NCI-H2029 treated with DMSO at 0.1 percent for 48 hours (cell line): ENCODE measurements at places on chromosomes 5 and 9.
A peak's percentile ranks its signal among the peaks of the same experiment; 100 is the strongest.

GRCh38 chr9:128123451-128124080 is 4.0 kb downstream of the PTGES2 start:
- DNase-seq, result no peak

DNA sequence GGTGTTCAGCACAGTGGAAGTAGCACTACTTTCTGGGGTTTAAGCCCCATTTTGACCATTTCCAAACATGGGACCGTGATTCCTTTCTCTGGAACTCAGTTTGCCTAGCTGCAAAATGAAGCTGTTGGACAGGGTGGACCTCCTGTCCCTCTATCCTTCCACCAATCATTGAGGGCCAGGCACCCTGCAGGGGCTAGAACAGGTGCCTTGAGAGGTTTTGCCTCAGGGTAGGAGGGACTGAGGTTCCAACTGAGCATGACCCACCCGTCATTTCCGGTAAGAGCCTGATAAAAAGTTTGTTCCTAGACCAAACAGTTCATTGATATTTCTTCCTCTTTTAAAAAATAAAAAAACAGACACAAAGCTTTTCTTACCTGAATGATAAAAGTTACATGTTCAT is 116.5 kb downstream of the MVB12B start:
- DNase-seq, result no peak

DNA sequence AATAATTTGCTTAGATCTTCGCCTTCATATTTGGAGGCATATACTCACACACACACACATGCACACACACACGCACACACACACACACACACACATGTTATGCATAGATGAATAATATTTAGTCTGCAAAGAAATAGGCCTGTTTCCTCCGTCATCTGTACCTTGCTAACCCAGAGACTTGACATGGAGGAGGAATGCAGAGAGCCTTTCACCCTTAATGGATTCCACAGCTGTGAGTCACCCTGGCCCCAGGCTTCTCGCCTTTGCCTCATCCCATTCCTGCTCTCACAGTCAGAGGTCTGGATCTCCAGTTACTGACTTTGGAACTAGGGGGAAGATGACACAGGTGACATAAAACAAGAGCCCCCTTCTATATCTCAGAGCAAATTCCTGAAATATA is 29.7 kb downstream of the ZNF462 start:
- DNase-seq, result no peak

DNA sequence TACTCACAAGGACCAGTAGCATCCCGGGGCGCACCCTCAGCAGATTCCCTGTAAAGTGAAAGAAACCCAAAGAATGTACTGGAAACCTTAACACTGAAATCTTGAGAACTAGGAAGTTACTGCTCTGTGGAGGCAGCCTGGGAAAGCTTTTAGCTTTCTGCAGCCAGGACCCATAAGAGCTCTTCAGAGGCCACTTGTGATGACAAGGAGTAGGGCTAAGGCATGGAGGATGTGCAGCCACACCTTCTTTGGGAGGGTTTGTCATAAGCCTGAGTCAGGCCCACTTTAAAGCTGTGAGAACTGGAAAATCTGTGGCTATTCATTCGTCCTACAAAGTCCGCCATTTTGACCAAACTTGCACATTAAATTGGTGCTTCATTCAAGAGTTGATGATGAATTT is 291.1 kb upstream of the TLE4 start:
- no peak for DNase-seq

- peak; percentile 19 for DNase-seq
Observed at GRCh38 chr5:172714491-172715420, 56.2 kb downstream of the DUSP1 start.

GRCh38 chr5:164301708-164302107 is 796.3 kb downstream of the MAT2B start:
- DNase-seq, result no peak

GRCh38 chr5:80215523-80215922 is 40.3 kb downstream of the SERINC5 start:
- no peak for DNase-seq

- no peak for DNase-seq
Observed at GRCh38 chr5:148384380-148384737, 601 bp downstream of the FBXO38 start.

DNA sequence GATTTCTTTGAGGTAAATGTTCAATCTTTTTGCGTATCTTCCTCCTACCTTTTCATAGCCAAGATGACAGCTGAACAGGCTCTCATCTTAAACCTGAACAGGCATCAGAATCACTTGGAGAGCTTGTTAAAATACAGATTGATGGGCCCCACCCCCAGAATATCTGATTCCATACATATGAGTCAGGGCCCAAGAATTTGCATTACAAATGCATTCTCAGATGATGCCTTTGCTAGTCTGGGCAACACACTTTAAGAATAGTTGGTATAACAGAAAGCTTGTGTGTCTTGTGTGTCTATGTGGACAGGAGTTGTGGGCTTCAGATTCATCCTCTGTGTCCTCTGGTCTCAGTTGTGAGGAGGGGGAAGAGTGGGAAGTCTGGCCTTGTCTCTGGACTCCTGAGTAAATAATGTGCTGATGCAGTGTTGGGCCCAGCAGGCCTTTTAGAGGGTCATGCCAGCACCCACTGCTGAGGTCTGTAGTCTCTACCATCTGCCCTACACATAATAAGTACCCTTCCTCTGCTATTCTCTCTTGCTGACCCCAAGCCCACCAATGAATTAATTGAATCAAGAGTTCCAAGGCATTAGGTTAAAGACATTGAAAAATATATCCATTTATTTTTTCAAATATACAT is 43.1 kb downstream of the PTCD2 start:
- DNase-seq, result no peak
